ENCODE measurements at places on chromosomes 6 and 20.

DNA sequence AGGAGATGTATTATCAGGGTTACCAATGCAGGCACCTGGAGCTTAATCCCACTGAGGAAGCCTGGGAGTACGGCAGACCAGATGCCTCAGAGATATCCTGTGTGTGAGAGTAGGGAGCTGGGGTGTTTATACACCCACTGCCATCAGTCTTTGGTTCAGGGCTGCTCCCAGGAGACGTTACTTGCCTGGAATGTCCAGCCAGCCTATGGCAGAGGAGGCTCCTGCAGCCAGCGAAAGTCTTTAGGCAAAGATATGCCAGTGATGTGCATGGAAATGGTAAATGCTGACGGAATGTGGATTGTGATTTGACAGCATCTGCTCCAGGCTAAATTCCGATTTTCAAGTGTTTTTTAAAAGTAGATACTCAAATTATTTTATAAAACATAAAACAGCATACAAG, 282.0 kb downstream of the BTBD3 start:
- DNase-seq = no peak

- DNase-seq = no peak
Measured at GRCh38 chr6:101281266-101281665, 112.2 kb upstream of the GRIK2 start.

DNA sequence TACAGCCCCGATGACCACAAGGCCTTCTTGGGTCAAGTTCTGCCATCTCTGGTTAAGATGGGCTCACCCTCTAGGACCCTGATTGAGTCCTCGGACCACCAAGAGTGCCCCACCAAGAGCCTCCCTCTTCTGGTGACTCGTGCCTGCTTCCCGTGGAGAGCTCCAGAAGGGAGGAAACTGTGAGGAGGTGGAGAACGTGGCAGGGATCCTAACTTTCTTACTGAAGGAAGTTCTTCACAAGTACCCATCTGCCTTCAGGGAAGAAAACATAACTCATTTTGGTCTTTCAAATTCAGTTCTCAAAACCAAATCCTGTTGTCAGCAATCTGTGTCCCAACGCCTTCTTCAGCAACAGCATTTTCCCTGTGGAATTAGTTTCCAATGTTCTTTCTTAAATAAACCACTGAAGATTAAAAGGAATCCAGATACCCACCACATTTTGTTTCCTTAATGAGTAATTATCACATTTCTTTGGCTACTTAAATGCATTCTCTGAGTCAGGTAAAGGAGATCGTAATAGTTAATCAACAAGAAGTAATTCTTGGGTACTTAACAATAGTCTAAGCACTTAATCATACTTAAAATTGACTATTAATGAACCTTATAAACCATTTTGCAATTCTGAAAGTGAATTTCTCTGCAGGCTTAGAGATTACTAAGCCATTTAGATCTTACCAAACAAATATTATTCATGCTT, 185.8 kb upstream of the SGK1 start:
- no peak for DNase-seq

- no peak for DNase-seq
Measured at GRCh38 chr6:7559196-7559595, 17.7 kb downstream of the DSP start.

- no peak for DNase-seq
Measured at GRCh38 chr6:121453191-121453590, 17.7 kb downstream of the GJA1 start.

GRCh38 chr6:34237316-34237721, 646 bp downstream of the HMGA1 start:
- no peak for DNase-seq

- DNase-seq = no peak
Measured at GRCh38 chr20:7790189-7790588, 150.1 kb downstream of the HAO1 start.

GRCh38 chr6:6785163-6785521, 196.6 kb downstream of the LY86 start:
- no peak for DNase-seq

DNA sequence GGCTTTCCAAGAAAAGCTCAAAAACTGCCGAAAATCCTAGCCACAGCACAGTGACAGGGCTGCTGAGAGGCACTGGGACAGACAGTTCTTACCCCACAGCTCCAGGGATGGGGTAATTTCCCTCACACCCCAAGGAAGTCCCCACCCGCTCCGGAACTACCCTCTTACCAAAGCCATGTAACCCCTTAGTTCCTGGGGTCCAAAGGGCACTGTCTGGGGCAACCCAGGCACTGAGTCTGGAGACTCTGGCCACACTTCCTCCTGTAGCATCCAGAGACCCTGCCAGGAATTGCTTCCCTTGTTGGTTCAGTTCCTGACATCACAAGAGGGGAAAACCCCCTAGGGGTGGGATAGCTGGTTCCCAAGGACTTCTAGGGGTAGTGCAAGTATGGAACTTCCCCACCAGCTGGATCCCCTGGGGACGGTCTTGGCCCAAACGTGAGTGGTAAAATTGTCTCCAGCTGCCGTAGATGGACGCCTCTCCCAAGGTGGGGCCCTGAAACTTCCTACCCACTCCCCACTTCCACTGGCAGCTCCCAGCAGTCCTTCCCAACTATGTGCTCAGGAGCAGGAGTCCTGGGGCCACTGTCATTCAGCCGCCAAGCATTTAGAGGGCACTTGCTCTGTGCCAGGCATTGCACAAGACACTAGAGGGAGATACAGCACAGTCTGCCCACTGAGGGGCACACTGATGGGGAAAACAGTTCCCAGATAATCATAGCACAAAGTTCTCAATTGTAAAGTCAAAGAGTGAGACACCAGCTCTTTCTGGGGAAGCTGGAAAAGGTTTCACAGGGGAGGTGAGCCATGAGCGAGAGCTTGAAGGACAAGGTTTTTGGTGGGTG, 17.2 kb upstream of the HCK start:
- no peak for DNase-seq

- DNase-seq = no peak
Measured at GRCh38 chr6:16964553-16965499, 137.0 kb upstream of the STMND1 start.

GRCh38 chr6:158474961-158475343, 84.9 kb upstream of the TMEM181 start:
- DNase-seq = no peak

GRCh38 chr20:62860391-62860923, 1.2 kb downstream of the TCFL5 start:
- DNase-seq = no peak

GRCh38 chr6:106895703-106896040, 78.9 kb downstream of the CD24 start:
- DNase-seq = no peak

DNA sequence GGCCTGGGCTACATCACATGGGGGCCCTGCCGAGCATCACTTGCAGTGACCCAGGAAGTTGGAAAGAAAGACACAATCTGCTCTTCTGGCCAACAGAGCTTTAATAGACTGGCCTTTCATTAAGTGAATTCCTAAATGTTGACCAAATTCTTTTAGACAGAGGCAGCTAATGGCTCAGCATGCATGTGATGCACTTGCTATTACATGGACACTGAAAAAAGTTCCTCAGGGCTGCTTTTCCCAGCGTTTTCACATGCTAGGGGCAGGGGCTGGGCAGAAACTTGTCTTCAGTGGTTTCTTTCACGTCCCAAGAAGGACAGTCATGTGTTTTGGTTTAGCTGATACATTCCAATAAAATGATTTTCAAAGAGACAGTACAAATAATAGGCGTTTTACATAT, 651.0 kb upstream of the SLC35B3 start:
- no peak for DNase-seq

DNA sequence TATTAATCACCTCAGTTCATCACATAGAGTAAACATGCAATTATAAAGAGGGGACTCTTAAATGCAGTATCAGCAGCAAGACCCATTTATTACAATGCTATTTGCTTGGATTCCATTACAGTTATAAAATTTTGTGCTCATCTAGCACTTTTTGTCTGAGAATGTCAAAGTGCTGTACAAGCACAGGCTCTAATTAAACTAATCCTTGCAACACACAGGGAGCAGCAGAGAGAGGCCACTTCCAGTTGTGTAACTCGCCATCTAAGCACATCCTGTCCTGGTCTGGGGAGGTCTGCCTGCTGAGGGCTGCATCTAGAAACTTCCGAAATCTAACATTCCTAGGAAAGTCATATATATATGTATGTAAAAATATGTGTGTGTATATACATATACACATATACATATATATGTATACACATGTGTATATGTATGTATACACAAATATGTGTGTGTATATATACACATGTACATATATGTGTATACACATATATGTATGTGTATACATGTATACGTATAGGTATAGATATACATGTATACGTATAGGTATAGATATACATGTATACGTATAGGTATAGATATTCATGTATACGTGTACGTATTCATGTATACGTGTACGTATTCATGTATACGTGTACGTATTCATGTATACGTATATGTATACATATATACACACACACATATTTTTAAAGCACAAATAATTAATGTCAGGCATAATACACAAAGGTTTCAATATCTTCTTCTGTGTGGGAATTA, 136.4 kb upstream of the JARID2 start:
- no peak for DNase-seq

DNA sequence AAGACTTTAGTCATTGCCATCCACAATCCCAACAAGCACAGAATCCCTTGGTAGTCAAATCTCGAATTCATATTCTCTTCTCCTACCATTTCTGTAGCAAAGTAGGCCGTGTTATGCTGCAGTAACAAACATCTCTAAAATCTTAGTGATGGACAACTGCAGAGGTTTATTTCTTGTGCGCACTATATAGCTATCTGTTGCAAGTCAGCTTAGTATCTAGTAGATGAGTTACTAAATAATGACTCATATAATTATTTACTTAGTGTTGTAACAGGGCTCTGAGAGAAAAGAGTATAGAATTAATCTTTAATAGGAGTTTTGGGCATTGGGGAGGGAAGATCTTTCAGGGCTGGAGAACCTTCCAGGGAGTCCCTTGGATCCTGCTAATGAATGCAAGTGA, 73.3 kb downstream of the CAP2 start:
- DNase-seq = no peak

- no peak for DNase-seq
Measured at GRCh38 chr6:100613656-100614055, 148.9 kb upstream of the SIM1 start.

DNA sequence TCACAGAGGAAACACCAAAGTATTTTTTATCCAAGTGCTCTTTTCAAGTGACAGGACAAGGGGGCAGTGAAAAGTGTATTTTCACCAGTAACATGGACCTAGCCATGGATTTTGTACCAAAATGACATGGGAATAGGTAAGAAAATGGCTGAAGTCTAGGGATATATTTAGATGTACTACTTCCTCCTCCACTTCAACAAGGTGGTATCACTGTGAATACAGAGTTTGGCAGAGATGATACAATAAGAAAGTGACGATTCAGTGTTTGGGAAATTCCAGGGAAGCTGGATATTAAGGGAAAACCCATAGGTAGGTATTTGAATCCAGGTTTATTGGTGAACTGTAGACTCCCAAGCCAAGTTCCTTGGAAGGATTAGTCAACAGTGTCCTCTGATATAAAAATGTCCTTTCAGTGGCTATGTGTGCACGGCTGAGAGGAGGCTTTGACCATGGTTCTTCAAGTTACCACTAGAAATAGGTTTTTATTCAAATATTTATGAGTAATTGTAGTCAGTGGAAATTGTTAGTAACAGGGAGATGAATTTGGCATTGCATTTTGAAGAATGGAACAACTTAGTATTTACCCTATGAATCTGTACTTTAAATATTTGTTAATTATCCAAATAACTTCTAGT, 356.0 kb upstream of the CITED2 start:
- DNase-seq = no peak

DNA sequence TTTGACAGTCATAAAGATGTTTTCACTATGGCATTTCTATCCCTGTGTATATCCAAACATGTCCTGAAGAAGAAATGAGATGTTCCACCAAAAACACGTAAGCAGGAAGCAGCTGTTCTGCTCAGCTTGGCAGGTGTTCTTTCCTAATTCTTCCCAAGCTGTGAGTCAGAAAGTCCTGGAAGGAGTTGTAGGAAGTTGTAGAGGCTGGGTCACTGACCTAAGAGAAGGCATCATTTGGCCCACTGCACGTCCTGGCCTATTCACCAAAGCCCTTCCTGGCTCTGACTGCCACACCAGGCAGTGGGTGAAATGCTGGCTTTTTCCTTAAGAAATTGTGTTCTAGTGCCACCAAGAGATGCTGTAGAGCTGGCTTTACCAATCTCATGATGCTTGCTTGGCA, 40.3 kb downstream of the STX11 start:
- DNase-seq = no peak

GRCh38 chr6:33885132-33886057, 81.6 kb upstream of the MLN start:
- no peak for DNase-seq

- DNase-seq = no peak
Measured at GRCh38 chr20:42609618-42610017, 580.1 kb downstream of the PTPRT start.

DNA sequence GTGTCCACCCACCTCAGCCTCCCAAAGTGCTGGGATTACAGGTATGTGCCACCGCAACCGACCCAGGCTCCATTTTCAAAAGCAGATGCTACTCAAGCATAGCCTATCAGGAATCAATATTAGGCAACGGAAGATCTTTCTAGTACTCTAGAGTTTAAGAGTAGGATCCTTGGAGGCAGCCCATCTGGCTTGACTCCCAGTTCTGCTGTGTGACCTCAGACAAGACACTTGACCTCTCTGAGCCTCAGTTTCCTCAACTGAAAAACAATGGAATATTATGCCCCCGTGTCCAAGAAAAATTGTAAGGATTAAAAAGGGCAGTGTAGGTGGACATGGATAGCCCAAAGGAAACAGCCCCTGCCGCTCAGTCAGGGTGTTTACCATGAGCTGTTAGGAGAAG, 14.5 kb downstream of the ADA start:
- DNase-seq = no peak

- no peak for DNase-seq
Measured at GRCh38 chr20:62286493-62287064, 16.2 kb upstream of the ADRM1 start.

DNA sequence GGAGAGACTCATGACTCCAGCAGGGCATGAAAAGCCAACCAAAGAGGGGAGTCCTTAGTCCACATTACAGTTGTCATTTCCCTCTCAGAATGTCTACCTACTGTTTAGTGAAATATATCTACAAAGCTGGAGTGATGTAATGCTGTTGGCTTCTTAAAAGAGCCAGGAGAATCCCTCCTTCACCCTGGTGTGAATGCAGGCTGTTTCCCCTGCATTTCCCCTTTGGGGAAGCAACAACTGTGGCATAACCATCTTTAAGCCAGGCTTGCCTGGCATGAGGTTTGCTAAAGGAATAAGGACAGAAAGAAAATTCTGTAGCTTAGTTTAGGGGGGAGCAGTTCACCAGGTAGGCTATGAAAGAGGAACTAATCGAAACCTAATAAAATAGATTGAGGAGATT, 129.5 kb downstream of the CRYBG1 start:
- no peak for DNase-seq

- no peak for DNase-seq
Measured at GRCh38 chr6:149646599-149646998, 1.9 kb downstream of the KATNA1 start.

- no peak for DNase-seq
Measured at GRCh38 chr20:34815636-34816035, 9.8 kb downstream of the NCOA6 start.

GRCh38 chr20:53328961-53329360, 264.7 kb downstream of the ZNF217 start:
- no peak for DNase-seq
